ENCODE measurements at places on chromosomes 1 and 21.
A peak's percentile ranks its signal among the peaks of the same experiment; 100 is the strongest.

GRCh38 chr1:238196516-238196915, 305.8 kb upstream of the ZP4 start:
- DNase-seq: no peak

DNA sequence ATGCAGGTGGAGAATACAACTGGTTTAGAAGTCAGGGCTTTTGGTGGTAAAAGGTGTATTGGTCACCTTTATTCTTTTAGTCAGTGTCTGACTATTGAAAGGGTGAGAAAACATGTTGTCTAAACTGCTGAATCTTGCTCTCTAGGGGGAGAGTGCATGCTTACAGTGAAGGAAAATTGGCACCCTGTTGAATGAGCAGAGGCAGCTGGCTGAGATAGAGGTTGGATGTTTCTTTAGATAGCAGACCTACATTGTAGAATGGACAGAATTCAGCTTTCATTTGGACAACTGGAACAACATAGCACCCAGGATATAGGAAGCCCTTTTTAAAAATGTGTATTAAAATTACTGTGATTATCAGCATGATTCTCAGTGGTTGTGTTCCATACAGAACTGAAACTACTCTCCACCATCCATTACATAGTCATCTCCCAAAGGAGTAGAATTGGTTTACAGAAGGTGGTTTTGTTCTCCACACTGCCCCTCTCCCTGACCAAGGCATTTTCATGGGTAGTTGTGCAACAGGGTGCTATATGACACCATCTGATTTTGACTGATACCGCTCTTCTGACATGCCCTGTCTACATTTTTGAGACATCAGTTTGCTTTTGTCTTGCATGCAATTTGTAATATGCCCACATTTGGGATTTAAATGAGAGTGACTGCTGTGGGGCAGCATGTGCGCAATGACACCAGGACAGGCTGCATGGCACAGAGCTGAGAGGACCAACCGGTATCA, 16.2 kb downstream of the RHOU start:
- DNase-seq: no peak

DNA sequence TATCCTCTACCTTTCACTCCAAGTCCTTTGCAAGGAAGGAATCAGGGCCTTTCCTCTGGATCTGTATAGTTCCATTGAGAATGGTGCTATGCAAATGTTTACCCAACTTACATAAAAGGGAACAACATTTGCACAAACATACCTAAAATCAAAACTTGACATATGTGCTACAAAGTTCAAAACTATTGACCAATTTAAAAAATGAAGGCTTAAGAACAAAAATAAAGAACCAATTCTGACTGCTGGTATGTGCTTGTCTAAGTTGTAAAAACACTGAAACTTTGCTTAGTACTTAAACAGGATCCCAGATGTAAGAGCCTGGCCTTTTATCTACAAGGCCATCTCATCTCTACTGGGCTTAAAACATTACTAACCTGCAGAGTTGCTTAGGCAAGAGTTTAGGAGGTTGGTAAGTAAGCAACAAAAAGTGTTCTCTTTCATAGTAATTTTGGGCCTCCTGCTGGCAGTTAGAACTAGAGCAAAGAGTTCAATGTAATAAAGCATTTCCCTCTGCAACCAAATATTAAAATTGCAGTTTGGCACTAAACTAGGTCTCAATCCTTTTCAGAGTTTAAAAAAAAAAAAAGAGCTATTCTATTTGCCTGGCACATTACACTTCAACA, 2.0 kb downstream of the SCMH1 start:
- no peak for DNase-seq

- DNase-seq: peak; percentile 31
Observed at GRCh38 chr1:45012639-45013278, 705 bp downstream of the UROD start.

- no peak for DNase-seq
Observed at GRCh38 chr1:68745011-68745410, 248.1 kb upstream of the DEPDC1 start.

GRCh38 chr1:10292188-10292587, 81.8 kb downstream of the KIF1B start:
- DNase-seq: no peak

- no peak for DNase-seq
Observed at GRCh38 chr1:178006043-178006442, 36.2 kb upstream of the SEC16B start.

DNA sequence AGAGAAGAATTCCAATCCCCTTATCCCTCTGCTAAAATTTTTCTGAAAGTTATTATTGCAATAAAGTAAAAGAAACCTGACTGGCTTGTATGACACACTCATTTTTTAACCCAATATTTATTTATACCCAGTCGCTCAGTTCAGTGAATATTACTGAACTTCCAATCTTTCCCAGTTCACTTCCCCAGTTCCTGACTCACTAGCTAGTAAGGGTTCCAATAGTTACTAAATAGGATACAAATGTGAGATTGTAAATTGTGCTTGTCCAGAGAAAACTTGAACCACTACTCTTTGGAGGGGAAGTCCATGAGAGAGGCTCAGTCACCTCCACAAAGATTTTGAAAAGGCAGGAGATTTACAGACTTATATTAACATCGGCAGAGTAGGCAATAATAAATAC, 31.4 kb downstream of the PRDX6 start:
- DNase-seq: no peak

GRCh38 chr1:78843546-78843945, 163.0 kb downstream of the ADGRL4 start:
- DNase-seq: no peak

GRCh38 chr1:198883184-198883583, 244.3 kb downstream of the PTPRC start:
- no peak for DNase-seq

DNA sequence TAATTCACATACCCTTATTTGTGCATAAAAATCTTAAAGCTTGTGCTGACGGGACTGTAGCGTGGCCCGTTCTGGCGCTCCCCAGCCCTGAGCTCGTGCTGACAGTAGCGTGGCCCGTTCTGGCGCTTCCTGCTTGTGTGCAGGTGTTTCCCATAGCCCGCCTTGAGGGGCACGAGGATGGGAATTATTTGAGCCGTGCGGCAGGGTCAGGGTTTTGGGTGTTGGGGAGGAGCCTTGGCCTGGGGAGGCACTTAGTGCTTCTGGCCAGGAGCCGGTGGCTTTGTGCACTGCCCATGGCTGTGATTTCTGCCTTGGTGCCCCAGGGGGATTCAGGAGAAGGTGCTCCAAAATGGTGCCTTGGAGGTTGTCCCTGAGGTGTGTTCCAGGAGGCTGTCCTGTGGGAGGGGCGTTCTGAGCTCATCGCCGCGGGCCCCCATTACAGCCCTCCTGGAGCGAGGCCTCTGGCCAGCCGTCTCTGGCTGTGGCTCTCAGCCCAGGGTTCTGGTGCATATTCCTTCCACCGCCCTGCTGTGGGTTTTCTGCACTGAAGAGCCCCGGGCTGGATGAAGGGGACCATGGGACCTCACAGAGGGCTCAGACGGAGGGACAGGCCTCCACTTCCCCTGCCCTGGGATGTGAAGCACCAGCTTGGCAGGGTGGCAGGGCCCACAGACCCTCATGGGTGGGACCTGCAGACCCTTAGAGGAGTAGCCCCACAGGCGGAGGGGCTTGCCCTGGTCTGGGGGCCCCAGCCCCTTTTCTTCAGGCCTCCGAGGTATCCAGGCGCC, 6.6 kb downstream of the SLX9 start:
- DNase-seq: no peak

DNA sequence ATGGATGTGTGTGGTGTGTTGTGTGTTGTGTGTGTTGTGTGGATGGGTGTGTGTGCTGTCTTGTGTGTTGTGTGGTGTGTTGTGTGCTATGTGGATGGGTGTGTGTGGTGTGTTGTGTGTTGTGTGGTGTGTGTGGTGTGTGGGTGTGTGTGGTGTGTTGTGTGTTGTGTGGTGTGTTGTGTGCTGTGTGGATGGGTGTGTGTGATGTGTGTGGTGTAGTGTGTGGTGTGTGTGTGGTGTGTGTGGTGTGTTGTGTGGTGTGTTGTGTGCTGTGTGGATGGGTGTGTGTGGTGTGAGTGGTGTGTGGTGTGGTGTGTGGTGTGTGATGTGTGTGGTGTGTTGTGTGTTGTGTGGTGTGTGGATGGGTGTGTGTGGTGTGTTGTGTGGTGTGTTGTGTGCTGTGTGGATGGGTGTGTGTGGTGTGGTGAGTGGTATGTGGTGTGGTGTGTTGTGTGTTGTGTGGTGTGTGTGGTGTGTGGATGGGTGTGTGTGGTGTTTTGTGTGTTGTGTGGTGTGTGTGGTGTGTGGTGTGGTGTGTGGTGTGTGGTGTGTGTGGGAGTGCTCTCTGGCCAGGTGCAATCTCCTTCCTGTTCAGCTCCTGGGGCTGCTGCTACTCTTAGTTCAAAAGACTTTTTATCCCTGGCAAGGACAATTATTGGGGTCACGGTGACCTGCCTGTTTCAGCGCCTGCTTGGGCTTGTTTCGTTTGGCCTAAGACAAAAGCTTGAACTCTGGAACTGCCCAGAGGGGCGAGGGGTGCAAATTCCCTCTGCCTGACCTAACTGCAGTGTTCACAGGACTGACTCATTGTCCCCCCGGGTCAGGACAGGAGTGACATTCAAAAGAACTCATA, 101.1 kb downstream of the UBIAD1 start:
- DNase-seq: no peak

DNA sequence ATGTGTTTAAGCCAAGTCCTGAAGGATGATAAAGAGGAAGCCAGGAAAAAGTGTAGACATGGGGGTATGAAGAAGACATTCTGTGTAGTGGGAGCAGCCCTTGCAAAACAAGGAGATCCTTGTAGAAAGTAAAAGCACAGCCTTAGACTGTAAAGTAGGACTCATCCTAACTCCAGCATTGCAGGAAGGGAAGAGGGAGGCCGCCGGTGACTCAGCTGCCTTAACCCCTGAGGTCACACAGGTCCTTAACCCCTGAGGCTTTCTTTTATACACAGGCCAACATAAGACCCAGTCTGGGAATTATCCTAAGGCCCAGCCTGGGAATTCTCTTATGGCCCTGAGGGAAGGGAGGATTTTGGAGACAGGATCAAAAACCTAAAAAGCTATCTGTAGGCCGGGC, 18.0 kb downstream of the PGM1 start:
- DNase-seq: no peak

DNA sequence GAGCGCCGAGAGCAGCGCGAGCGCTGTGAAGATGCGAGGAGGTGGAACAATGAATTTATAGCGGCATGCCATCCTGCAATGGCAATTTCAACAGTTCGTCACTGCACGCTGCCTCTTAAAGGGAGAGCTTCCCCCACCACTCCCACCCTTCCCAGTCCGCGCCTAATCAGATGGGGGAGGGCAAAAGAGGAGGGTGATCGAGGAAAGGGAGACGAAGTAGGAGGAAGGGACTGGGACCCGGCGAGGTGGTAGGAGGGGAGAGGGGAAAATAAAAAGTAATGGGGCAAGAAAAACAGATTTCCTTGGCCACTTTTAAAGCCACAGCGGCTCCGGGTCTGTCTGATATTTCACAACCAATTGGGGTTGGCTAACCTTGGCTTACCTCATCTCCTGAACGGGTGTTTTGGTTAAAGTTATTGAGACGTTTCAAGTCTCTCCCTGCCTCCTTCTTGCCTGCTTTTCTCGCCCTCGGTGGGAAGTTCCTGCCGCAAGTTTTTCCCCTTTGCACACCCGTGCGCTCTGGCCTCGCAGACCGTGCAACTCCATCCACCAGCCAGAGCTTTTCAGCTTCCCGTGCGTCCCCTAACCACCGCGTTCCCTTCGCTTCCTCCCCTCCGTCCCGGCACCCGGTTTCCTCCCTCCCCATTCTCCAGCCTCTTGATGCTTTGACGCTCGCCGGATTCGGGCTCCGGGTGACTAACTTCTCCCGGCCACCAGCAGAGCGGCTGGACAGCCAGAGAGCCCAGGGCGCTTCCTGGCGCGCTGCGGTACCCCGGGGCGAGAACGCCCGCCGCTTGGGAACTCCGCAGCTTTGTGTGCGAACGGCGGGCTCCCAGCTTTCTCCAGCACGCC, at the start of gene ADAMTS5:
Gene ADAMTS5 (minus strand): TSS at position 27 of the 852 bp plus-strand sequence. CDS start 697 bp downstream, outside the sequence.
- DNase-seq: no peak

DNA sequence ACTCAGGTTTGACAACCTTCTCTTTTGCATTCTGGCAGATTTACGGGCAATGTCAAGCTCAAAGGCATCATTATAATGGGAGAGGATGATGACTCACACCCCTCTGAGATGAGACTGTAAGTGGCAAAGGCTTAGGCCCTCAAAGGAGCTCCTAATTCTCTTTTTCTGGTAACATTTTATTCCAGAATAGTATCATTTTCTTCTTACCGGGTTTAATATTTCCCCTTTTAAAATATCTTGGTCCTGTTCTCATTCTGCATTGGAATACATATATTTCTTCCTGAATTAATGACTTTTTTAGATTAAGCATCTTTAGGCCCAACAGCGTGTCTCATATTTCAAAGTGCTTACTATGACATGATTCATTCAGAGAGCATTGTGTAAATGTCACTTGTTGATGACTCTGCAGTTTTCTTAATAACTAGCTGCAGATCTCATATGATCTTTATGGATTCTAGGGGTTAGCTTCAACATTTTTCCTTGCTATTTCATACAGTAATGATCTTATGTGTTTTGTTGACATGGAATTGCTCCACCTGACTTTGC, 1.7 kb downstream of the PITHD1 start:
- DNase-seq: no peak

DNA sequence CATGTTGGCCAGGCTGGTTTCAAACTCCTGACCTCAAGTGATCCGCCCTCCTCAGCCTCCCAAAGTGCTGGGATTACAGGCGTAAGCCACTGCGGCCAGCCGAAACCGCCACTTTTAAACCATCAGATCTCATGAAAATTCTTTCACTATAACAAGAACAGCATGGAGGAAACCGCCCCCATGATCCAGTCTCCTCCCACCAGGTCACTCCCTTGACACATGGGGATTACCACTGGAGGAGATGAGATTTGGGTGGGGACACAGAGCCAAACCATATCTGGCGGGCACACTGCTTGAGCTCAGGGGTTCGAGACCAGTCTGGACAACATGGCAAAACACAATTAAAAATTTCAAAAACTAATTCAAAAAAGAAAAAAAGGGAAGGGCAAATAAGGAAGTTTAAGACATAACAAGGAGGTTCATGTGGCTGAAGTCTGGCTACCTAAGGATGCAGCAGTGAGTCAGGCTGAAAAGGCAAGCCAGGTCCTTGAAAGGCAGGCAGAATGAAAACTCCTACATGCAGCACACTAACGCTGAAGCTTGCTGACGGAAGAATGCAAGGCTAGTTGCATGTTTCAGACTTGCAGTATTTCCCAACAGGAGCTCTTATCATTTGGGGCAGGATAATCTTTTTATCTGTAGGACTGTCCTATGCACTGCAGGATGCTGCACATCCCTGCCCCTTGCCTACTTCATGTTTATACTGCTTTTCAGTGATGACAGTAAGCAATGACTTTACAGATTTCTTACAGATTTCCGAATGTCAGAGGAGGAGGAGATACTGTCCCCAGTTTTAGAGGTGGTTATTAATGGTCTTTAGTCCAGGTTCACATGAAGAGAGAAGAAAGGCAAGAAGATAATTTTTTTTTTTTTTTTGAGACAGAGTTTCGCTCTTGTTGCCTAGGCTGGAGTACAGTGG, 49.3 kb downstream of the FBXO42 start:
- no peak for DNase-seq

GRCh38 chr1:247437551-247438505, 20.1 kb downstream of the OR2B11 start:
- DNase-seq: no peak

All from activated T-cell treated with anti-CD3 and anti-CD28 coated beads for 24 hours (primary cell).